ENCODE measurements at places on chromosomes 11 and 22. TPM values are rescaled to one million over a fixed set of nuclear protein-coding genes. Genes with fewer than 3 reads are reported as not detected.
A peak's percentile ranks its signal among the peaks of the same experiment; 100 is the strongest.

DMC1 gene
- 1.7 TPM for total RNA-seq

LINC01488 gene
- total RNA-seq, result not detected

- ATAC-seq, result no peak
Observed at GRCh38 chr22:36738416-36739020, 35.0 kb upstream of the CACNG2 start.

OPCML gene
- 0.35 TPM for total RNA-seq

GRCh38 chr11:104926771-104927611 lies 28.7 kb upstream of the CASP12 start:
- no peak for ATAC-seq

- peak; percentile 82 for ATAC-seq
Observed at GRCh38 chr22:44729391-44730021, 22.9 kb upstream of the ARHGAP8 start.

STK33 gene
- total RNA-seq, result 20.5 TPM

DNA sequence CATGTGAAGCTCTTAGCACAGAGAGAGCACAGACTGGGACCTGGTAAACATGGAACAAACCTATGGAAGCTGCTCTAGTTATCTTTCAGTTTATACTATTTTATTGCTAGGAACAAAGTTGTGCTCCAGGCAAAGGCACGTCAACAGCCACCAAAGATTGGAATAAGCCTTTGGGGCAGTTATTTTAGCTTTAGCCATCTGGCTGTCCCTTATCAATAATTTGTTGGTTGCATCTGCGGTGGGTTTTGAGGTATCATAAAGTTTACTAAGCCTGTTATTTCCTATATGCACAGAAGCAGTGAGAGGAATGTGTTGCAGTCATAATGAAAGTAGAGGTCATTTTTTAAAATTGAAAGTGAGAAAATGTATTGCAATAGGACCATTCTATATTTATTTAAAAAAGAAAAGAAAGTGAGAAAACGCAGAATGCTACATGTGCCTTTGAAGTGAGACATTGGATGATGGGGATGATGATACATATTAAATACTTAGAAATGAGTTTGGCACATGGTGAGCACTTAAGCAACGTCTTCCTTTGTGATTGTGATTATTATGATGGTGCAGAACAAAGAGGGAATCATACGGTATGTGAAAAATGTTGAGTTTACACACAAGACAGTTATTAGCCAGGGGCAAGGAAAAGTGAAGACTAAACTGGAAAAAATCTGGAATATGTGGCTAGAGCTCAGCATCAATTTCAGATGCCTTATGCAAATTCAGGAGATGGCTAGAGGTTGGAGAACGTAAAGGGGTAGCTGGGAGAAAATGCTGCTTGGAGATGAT lies 58.3 kb downstream of the PRR5L start:
- ATAC-seq, result no peak
